ENCODE measurements at places on chromosomes 11 and 22.

DNA sequence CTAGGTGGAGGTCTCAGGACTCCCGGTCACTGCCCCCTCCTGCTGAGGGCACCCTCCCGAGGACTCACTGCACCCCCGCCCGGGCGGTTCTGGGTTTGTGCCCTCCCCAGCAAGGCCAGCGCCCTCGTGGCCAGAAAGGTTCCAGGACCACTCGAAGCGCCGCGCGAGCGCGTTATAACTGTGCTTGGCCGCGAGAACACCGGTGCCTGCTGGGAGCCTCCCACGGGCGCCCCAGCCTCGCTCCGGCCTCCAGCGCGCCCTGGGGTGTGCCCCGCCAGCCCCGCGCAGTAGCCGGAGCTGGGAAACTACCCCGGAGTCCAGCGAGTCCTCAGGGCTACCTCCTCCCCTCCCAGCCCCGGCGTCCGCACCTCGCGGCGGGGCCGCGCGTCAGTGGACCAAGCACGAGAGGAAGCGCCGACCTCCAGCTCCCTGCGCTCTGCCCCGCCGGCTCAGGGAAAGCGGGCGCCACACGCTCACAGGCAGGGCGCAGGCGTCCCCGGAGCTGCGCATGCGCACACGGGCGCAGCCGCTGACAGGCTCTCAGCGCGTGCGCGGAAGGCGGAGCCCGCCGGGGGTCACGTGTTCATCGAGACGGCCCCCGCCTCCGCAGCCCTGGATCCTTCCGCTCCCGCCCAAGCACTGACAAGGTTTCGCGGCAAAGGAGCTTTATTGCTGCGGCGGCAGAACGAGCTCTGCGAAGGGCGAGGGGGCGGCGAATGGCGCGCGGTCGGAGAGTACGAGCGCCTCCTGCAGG is at the start of gene SCO2:
TSS of gene SCO2 (minus strand) at position 495 of the 754 bp plus-strand sequence. CDS start 1,187 bp downstream, outside the sequence.
- peak; percentile 94 for DNase-seq

DNA sequence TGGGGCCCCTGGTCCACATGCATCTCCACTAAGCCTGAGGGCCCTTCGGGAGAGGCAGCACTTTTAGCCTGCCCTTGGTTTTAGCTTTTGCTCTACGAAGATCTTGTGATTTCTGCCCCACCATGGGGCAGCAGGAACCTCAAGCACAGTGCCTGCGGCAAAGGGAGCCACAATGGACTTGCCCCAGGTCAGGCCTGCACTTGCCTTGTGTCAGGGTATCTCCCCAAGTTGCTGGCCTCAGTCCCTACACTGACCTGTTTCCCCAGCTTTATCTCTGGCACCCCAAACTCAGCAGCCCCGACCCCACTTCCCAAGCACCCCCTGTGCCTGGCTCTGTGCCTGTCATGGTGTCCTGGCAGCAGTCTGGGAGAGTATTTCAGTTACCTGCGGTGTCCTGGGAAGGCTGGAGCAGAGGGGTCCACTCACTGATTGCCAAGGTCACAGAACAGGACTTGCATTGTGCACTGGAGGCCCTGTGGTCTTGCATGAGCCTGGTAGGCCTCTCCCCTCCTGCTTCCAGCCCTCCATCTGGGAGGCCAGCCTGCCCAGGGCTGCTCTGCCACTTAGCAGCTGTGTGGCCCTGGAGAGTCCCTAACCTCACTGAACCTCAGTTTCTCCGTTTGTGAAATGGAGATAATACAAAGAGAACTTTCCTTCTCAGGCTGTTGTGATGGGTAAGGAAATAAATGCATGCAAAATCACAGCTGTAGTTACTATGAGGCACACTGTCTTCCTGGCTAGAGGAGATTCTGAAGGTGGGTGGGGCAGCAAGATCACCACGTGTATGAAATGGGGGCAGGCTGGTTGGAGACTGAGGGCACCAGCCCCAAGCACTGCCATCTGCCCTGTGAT is 3.6 kb upstream of the AIFM3 start:
- no peak for DNase-seq

DNA sequence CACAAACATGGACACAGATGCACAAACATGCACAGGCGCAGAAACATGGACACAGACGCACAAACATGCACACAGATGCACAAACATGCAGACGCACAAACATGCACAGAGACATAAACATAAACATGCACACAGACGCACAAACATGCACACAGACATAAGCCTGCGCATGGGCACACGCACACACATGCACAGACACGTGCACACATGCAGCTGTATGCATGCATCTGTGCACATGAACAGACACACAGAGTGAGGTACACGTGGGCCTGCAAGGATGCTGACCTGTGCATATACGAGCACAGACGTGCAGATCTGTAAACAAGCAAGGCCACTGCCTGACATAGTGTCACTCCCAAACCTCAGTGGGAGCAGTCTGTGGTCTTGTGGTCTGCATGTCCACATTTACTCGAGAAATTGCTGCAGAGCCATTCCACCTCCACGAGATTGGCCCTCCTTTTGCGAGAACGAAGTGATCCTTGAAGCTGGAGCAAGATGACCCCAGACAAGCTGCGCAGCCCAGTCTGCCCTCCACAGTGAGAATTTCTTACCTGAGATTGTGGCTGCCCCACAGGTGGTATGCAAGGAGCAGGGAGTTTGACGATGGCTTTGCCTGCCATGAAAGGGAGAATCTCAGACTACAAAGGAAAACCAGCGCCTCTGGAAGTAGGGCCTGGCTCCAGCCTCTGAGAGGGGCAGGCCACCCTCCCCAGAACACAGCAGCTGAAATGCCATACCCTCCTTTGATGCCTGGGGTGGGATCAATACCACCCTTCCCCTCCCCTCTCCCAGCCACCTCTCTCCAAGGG is 299.9 kb downstream of the BRD1 start:
- DNase-seq, result no peak

DNA sequence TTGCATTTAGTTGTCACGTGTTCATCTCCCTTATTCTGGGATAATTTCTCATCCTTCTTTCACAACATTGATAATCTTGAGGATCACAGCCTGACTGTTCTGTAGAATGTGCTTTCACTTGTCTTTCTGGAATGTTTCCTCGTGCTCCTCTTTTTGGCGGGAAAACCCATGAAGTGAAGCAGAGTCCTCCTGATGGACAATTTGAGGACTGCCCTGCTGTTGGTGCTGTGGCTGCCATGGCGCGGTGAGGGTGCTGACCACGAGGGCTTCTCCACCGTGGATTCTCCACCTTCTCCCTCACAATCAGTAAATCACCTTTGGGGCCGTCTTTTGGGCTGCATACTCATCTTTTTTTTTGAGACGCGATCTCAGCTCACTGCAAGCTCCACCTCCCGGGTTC is 946.9 kb downstream of the BRD1 start:
- no peak for DNase-seq

DNA sequence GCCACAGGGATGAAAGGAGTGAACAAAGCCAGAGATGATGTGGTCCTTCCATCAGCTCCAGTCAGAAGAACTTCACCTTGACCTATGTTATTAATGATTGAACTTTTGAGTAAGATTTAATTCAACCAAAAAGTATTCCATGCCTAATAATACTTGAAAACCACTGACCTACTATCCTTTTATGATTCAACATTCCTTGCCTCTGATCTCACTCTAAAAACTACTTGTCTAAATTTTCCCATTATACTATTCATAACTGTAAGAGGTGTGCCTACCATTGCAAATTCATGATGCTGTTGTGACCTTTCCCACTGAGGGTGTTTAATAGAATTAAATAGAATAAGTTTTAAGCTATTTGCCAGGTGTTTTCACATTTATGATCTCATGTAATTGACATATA is 164.7 kb upstream of the GUCY1A2 start:
- DNase-seq, result no peak

DNA sequence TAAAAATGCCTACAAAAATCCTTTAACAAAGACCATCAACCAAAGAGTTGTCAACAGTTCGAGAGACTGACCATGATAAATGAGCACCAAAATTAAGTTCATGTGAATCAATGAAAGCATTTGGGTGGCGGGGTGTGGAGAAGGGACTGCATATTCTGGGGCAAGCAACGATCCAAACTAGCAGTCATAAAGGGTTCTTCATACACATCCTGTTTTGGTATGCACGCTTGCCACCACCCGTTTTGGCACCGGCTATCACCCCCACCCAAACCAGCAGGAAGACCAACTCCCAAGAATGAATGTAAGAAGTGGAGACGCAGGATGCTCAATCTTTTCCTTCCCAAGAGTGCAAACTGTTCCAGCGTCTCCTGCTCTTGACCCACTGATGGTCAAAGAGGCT is 80.8 kb downstream of the SGSM3 start:
- DNase-seq, result no peak

- no peak for DNase-seq
Measured at GRCh38 chr11:111414267-111414931, 35.3 kb upstream of the POU2AF1 start.

DNA sequence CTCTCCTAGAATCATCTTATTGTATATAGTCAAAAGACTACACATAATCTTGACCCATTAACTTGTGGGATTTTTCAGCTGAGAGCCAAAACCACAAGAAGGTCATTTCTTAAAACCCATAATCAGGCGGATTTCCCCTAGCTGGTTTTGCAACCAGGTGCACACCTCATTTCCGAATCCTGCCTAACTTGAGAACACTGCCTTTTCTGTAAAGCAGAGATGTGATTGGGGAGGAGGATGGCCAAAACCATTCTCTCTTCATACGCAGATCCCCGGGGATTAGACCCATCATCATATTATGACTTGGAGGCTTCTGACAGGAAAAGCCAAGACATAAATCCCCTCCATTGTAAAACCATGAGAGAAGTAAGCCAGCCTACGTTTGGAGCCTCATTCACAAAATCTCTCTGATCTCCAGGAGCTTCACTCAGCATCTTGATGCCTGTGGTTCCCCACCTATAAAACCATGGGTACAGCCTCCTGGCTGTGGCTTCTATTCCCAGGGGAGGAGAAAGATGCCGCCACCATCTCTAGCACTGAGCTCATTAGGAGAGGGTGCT is 191.3 kb downstream of the KIF18A start:
- no peak for DNase-seq

DNA sequence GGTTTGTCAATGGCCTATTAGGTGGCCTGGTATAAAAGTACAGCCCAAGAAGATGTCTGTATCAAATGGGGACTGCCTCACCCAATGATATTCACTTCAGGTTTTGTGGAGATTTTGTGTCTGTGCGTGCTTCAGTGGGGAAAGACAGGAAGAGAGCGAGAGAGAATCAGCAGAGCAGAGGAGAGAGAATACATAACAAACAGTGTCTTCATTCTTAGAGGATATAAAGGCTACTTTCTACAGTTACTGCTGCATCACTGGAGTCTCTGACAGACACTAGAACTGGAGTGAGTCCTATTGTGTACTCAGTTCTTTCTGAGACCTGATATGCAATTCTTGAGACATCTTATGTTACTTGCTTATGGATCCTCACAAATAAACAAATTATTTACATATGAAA is 115.0 kb downstream of the CASP12 start:
- no peak for DNase-seq

GRCh38 chr22:41485033-41485432 is 16.1 kb downstream of the ACO2 start:
- no peak for DNase-seq

DNA sequence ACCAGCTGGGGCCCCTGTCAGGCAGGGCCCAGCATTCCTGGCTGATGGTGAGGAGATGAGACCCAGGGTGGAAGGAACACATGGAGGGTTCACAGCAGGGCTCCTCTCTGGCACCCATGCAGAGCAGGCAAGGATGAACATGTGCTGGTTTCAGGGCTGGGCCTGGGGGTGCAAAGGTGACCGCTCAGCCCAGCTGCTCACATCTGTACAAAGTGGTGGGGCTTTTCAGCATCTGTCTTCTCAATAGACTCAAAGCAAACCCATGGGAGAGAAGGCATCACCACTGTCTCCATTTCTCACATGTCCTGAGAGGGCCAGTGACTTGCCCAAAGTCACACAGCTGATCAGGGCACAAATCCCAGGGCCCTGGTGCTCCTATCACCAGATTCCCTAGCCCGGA is 27.3 kb upstream of the TCF20 start:
- DNase-seq, result no peak

DNA sequence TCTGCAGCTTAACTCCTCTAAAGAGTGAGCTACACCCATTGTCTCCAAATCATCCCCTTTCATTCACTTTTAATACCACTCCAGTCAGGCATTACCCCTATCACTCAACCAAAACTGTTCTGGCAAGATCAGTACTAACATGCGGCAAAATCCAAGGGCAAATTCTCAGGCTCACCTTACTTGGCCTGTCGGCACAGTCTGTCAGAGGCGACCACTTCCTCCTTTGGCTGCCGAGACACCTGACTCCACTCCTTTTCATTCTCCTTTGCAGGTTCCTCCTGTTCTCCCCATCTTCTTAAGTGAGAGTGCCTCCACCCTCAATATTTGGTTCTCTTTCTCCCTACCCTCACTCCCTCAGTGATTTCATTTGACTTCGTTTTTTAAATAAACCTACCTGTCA is 4.2 kb downstream of the C11orf91 start:
- no peak for DNase-seq

GRCh38 chr11:64130618-64131017 is 35.3 kb downstream of the MACROD1 start:
- DNase-seq, result no peak

DNA sequence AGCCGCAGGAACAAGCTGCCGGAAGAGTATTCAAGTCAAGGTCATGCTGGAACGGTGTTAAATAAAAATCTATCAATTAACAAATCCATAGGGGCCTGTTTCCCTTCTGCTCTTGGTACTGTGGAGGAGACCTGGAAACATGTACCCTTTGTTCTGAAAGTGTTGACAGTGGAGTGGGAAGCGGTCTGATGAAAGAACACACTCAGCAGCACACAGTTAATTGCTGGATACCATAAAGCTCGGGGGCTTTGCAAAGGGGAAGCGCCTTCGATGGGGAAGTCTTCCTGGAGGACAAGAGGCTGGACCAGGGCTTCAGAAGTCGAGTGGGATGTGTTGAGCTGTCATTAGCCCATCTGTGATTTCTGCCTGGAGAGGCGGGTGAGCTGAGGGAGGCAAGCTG is 112.5 kb upstream of the CLPB start:
- no peak for DNase-seq
